ENCODE measurements at places on chromosomes 1 and 21.

- no peak for DNase-seq
Observed at GRCh38 chr1:201360486-201360885, 17.0 kb downstream of the TNNT2 start.

- DNase-seq: no peak
Observed at GRCh38 chr1:236284291-236284721, 2.5 kb upstream of the ERO1B start.

GRCh38 chr1:164311377-164311776, 247.6 kb upstream of the PBX1 start:
- no peak for DNase-seq

DNA sequence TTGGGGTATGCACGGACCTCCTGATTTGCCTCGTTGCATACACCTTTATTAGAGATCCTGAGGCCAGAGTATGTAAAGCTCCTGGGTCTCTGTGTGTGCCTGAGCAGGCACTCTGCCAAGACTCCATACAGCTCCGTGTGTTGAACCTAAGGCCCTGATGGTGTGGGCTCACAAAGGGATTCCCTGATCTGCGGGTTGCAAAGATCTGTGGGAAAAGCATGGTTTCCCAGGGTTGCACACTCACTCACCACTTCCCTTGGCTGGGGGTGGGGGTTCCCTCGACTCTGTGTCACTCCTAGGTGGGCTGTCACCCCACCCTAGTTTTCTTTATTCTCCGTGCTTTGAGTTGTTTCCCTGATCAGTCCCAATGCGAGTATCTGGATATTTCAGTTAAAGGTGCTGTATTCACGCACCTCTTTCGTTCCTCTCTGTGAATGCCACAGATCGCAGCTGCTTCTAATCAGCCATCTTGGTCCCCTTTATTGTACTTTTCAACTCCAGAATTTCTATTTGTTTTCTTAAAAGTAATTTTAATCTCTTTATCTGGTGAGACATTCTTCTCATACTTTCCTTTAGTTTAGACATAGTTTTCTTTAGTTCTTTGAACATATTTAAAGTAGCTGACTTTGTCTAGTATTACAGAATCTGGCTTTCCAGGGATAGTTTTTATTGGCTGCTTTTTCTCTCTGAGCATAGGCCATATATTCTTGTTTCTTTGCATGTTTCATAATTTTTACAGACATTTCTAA, 39.0 kb upstream of the F3 start:
- peak; percentile 8 for DNase-seq

- no peak for DNase-seq
Observed at GRCh38 chr1:85277802-85278201, 1.4 kb upstream of the BCL10 start.

GRCh38 chr1:82485591-82486369, 685.0 kb downstream of the ADGRL2 start:
- no peak for DNase-seq

DNA sequence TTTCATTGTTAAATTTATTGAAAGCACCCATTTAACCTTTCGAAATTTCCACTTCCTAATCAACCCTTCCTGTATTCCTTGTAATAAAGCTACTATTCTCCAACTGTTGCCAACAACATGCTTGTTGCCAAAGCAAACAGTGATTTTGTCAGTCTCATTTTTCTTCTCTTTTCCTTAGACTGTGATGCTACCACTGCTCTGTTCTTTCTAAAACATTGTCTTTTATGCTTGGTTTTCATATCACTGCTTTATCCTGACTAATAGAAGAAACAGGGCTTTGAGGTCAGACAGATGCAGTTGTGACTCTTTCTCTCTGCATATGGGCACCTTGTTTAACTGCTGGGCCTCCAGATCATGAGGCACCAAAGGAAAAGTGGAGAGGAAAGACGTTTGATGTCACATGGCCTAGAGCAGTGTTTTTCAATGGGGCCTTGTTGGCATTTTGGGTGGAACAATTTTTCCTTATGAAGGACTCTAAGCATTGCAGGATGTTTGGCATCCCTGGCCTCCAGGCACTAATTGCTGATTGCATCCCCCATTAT, 56.1 kb downstream of the HMCN1 start:
- no peak for DNase-seq

DNA sequence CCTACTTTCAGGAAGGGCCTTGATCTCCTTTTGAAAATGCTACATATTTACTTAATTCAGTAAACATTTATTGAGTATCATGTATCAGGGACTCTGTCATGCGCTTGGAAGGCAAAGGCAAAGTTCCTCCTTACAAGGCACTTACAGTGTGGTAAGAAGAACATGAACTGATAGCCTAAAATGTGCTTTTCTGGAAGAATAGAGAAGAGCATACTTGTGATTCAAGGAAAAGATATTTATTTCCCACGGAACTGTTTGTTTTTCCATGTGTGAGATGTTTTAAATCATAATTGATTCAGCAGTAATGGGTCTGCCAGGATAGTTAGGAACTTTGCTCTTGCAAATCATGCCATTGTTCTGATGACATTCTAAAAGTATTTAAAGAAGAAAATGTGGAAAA, 110.1 kb upstream of the ZNHIT6 start:
- DNase-seq: no peak

DNA sequence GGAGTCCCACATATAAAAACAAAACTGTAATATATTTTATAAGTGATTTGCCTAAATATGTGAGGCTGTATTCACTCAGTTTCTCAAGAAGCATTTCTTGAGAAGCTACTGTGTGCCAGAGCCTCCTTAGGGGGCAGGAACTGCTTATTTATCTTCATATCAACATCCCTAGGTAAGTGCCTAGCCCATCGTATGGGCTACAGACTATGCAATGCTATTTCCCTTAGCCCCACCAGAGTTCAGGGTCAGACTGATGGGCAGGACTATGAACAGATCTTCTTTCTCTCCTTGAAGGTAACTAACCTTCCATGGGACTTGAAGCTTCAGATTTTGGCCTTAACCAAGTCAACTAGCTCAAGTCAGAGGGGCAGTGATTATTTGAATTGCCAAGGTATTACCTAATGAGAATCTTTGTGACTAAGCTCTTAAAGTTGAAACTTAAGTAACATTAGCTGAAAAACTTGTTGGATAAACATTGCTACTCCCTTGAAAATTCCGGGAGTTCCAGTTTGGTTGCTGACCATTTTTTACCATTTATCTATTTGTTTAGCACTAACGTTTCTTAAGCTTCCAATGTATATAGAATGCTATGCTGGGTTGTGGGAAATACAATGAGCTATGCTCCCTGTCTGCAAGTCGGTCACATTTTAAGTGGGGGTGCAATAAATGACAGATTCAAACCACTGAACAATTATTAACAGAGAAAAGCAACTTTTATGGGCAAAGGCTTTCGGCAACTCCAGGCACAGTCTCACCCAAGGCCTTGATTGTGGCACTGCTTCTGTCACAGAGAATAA, 85.2 kb downstream of the GPR88 start:
- DNase-seq: peak; percentile 68

- no peak for DNase-seq
Observed at GRCh38 chr1:46219551-46220520, 16.7 kb downstream of the LURAP1 start.

GRCh38 chr1:203276916-203277545, 28.3 kb upstream of the BTG2 start:
- no peak for DNase-seq

- DNase-seq: no peak
Observed at GRCh38 chr21:44518686-44519085, 21.3 kb downstream of the KRTAP10-1 start.

- no peak for DNase-seq
Observed at GRCh38 chr1:155379631-155380090, 59.0 kb downstream of the RUSC1 start.

DNA sequence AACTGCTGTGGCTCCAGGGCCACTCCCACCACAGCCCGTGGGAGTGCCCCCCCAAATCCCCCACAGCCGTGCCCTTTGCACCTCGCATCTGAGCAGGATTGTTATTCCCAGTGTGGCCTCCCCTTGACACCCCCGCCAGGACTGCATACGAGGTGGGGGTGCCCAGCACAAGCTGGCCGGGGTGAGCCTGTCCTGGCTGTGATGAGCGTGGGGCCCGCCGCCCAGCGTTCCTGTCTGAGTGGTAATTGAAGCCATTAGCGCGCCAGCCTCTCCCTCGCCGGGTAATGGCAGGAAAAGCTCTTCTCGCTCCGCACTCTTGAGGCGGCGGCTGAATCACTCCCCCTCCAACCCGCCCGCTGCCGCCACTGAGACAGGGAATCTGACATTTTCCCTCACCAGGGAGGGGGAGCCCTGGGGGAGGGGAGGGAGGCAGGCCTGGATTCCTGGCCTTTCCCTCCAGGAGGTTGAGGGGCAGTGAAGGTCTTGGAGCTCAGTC, 27.7 kb downstream of the PTPRF start:
- DNase-seq: no peak

DNA sequence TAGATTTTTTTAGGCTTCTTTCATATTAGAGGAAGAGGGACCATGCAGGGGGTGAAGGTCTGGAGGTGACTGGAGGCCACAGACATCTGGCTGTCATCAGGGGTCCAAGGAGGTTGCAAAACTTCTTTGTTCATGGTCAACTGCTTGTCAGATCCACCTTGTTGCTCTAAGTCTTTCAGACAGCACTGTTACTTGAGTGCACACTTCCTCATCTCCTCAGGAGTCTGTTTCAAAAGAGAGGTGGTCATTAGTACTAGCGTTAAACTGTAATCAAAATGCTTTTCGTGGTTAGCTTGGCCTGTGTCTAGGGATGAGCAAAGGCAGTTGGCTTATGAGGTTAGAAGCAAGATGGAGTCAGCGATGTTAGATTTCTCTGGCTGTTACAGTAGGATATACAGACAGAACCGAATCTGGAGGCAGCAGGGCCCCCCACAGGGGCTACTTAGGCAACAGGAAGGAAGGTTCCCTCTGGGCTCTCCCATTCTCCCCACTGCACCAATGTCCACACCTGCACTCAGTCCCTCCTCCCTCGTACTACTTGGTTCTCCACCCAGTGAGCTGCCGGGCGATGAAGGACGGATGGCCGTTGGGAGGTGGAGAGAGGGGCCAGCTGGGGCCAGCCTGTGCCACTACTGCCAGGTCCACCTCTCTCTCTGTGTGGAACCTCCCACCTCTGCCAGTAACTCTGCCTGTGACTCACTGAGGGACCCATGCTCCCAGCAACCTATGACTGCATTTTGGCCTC, 57.2 kb downstream of the TOR1AIP2 start:
- DNase-seq: no peak

DNA sequence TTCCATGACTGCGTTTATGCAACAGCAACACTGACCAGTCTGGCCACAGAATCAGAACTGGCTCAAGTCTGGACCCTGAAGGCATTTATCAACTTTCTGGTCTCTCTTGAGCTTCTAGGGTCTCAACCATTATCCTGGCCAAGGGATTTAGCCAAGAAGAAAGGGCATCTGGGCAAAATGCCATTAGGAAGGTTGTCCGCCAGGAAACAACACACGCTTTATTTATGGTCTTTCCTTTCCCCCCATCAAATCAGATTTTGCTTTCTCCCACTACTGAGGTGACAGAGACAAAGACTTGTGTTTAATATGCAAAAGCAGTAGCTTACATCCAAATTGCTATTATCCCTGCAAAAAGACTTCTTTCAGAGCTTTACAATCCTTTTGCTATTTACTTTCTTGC, 81.6 kb upstream of the PPP2R5A start:
- DNase-seq: no peak

GRCh38 chr1:230308039-230308438, 118.1 kb downstream of the PGBD5 start:
- DNase-seq: peak; percentile 93

- DNase-seq: no peak
Observed at GRCh38 chr1:185474440-185475149, 157.6 kb upstream of the IVNS1ABP start.

DNA sequence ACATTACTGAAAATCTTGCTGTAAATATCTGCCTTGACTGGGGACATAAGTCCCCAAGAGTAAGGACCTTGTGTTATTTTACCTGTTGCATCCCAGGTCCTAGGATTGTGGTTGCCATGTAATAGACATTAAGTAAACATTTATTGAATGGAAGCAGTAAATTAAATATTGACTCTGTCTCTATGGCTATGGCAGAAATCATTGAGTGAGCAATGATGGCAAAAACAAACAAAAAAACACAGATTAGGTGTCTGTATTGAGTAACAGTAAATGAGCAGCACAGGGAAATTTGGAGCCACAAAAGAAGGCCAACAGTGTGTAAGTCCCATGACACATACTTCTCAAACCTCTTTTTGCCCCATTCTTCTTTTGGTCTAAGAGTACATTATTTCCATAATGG, 240.4 kb downstream of the NFIA start:
- DNase-seq: peak; percentile 52

- no peak for DNase-seq
Observed at GRCh38 chr1:86477682-86478081, 9.0 kb downstream of the CLCA1 start.

GRCh38 chr1:116321766-116322175, 51.3 kb upstream of the ATP1A1 start:
- DNase-seq: no peak

DNA sequence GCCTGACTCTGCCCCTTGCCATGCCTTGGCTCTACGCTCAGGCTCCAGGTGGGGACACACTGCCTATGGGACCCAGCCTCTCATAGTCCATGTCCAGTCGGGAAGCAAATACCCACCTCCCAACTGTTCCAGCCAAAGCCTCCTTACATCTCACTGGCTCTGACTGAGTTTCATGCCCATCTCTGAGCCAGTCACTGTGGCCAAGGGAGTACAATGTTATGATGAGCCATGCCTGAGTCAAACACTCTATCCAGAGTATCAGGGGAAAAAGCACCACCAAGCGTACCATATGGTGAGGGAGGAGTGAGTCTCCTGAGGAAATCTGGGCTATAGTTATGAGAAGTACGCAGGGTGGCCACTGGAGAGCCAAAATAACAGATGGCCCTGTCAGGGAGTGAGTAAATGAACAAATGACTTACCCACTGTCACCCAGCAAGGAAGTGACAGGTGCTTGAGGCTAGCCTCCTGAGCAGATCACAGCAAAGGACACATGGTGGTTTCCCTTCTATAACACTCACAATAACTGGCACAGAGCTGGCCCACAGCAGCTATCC, 236.6 kb upstream of the GJB5 start:
- DNase-seq: no peak

DNA sequence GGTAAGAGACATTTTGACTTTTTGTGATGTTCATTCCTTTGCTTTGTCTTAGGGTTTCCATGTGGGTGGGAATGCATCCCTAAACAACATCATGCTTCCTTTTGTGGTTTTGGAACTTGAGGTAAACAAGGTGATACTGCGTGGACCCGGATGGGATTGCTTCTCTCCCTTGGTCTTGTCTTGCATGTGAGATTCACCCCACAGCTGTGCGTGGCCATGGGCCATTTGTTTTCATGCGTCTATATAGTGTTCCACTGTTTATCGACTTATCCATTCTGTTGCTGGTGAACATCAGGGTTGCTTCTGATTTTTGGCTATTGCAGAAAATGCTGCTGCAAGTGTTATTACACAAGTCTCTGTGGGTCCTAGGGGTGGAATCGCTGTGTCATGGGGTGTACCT, 21.1 kb downstream of the CRYAA start:
- DNase-seq: no peak

DNA sequence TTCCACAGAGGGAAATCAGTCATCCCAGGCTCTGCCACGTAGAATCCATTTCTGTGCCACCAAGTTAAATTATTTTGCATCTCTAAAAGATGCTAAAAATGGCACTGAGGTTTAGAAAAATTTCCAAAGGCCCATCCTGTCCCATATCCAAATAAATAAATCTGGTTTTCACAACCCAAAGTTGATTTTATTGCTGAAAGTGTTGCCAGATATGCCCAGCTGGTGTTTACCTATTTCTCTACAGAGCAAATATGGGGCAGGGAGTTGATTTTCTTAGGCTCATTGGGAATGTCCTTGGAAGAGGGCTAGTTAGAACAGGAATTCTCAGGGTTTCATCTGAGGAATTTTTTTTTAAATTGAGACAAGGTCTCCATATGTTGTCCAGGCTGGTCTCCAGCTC, 19.0 kb downstream of the MAP1LC3C start:
- DNase-seq: no peak

GRCh38 chr1:102640872-102641271, 467.4 kb downstream of the COL11A1 start:
- no peak for DNase-seq

Data from HT-29 (cell line).